ENCODE measurements at places on chromosomes 4 and X. TPM values are rescaled to one million over a fixed set of nuclear protein-coding genes. Genes with fewer than 3 reads are reported as not detected.

Gene TMEM128
- 15.1 TPM for total RNA-seq

Gene ING2
- total RNA-seq: 16.1 TPM

DNA sequence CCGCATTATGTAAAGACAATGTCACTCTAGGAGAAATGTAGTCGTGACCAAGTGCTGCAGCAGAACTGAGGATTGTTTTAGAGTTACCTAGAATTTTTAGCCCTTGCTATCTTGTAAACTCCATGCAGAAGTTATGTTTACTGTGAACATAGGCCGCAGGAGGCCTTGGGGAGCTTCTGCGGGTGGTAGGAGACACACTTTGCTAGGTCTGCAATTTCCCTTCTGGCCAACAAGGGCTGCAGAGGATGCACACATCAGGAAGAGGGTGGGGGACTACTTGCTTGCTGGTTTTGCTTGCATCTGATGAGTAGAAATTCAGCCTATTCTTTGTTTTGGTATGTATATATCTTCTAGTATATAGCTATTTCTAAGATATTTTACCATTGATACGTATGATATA is 23.1 kb downstream of the BANK1 start:
- no peak for DNase-seq

DNA sequence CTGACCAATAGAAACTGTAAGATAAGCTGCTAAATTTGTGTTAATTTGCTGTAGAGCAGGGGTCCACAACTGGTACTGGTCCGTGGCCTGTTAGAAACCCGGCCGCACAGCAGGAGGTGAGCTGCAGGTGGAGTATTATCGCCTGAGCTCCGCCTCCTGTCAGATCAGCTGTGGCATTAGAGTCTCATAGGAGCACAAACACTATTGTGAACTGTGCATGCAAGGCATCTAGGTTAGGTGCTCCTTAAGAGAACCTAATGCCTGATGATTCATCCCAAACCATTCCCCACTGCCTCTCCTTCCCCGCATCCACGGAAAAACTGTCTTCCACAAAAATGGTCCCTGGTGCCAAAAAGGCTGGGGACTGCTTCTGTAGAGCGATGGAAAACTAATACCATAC is 19.7 kb downstream of the FBXW7 start:
- no peak for DNase-seq

Gene CDS1
- 22.4 TPM for total RNA-seq

GRCh38 chr4:20652226-20652885 is 47.9 kb upstream of the PACRGL start:
- no peak for DNase-seq

GRCh38 chrX:72050011-72050410 is 81.7 kb downstream of the RTL5 start:
- DNase-seq: no peak

GRCh38 chr4:173334085-173334890 is at the start of gene HMGB2:
Gene HMGB2, minus strand, starts transcription at chr4:173334358. Its CDS starts 709 bp downstream, at chr4:173333649.
- peak; percentile 98 for DNase-seq
